Glutamatergic neuron (in vitro differentiated cells): ENCODE measurements at places on chromosomes 6 and 20.

- peaks cover 2% of the 10 kb centered on the region for H3K27me3 ChIP-seq
- no peaks in the 10 kb centered on the region for H3K36me3 ChIP-seq
- peak overlapping the region; percentile 49 for H3K27ac ChIP-seq
- H3K4me3 ChIP-seq: no peak overlapping the region
- DNase-seq: no peak
Observed at GRCh38 chr20:41453010-41453950, 86.7 kb upstream of the EMILIN3 start.

DNA sequence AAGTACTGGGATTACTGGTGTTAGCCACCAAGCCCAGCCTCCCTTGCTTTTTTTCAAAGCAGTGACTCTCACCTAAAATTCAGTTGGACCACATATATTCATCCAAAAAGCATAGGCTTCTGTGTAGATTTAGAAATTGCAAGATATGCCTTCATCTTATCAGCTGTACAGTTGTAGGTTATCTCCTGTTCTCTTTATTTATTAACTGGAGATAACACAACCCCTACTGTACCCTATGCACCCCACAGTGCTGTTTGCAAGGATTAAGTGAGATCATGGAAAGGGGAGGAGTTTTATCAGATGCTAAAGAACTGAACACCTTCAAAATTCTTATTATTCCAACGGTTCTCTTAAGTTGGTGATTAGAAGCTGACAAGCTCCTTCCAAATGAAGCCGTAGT is 164.4 kb upstream of the JARID2 start:
- DNase-seq: no peak
- H3K36me3 ChIP-seq: no peaks in the 10 kb centered on the region
- H3K4me3 ChIP-seq: no peak overlapping the region

GRCh38 chr6:114287461-114287860 is 55.4 kb downstream of the HS3ST5 start:
- peaks cover 2% of the 10 kb centered on the region for H3K27me3 ChIP-seq
- peaks cover 43% of the 10 kb centered on the region for H3K4me1 ChIP-seq
- H3K4me3 ChIP-seq: no peak overlapping the region
- H3K36me3 ChIP-seq: no peaks in the 10 kb centered on the region
- no peak for DNase-seq

- no peak overlapping the region for H3K27ac ChIP-seq
- no peak overlapping the region for H3K4me3 ChIP-seq
- no peaks in the 10 kb centered on the region for H3K27me3 ChIP-seq
Observed at GRCh38 chr6:45049188-45049843, 278.8 kb upstream of the RUNX2 start.

- peaks cover 5% of the 10 kb centered on the region for H3K36me3 ChIP-seq
- H3K27me3 ChIP-seq: peaks cover 16% of the 10 kb centered on the region
- H3K4me3 ChIP-seq: no peak overlapping the region
- peak overlapping the region; percentile 14 for H3K27ac ChIP-seq
- DNase-seq: peak; percentile 82
- peaks cover 17% of the 10 kb centered on the region for H3K4me1 ChIP-seq
Observed at GRCh38 chr20:63434599-63435378, 37.7 kb downstream of the KCNQ2 start.

DNA sequence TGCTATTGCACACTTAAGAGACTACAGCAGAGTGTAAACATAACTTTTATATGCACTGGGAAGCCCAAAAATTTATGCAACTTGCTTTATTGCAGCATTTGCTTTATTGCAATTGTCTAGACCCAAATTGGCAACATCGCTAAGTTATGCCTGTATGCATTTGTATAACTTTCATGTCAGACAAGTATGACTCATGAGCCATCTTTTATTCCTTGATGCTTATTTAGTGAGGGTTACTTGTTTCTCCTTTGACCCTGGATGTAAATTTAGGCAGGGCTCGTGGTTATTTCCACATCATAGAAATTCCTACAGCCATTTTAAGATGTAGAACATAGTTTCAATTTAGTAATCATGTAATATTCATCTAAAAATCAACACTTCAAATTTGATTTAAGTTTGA is 130.3 kb upstream of the LY86 start:
- no peaks in the 10 kb centered on the region for H3K4me1 ChIP-seq
- H3K36me3 ChIP-seq: no peaks in the 10 kb centered on the region
- H3K27ac ChIP-seq: no peak overlapping the region
- no peaks in the 10 kb centered on the region for H3K27me3 ChIP-seq
- DNase-seq: no peak

- H3K4me3 ChIP-seq: no peak overlapping the region
- H3K36me3 ChIP-seq: no peaks in the 10 kb centered on the region
- peaks cover 3% of the 10 kb centered on the region for H3K4me1 ChIP-seq
- H3K27me3 ChIP-seq: no peaks in the 10 kb centered on the region
Observed at GRCh38 chr6:153101461-153101860, 29.6 kb downstream of the RGS17 start.

GRCh38 chr6:18234564-18234963 is 29.8 kb downstream of the DEK start:
- DNase-seq: no peak
- no peaks in the 10 kb centered on the region for H3K4me1 ChIP-seq
- H3K27ac ChIP-seq: peak overlapping the region; percentile 2
- H3K36me3 ChIP-seq: peaks cover 33% of the 10 kb centered on the region
- H3K4me3 ChIP-seq: no peak overlapping the region

DNA sequence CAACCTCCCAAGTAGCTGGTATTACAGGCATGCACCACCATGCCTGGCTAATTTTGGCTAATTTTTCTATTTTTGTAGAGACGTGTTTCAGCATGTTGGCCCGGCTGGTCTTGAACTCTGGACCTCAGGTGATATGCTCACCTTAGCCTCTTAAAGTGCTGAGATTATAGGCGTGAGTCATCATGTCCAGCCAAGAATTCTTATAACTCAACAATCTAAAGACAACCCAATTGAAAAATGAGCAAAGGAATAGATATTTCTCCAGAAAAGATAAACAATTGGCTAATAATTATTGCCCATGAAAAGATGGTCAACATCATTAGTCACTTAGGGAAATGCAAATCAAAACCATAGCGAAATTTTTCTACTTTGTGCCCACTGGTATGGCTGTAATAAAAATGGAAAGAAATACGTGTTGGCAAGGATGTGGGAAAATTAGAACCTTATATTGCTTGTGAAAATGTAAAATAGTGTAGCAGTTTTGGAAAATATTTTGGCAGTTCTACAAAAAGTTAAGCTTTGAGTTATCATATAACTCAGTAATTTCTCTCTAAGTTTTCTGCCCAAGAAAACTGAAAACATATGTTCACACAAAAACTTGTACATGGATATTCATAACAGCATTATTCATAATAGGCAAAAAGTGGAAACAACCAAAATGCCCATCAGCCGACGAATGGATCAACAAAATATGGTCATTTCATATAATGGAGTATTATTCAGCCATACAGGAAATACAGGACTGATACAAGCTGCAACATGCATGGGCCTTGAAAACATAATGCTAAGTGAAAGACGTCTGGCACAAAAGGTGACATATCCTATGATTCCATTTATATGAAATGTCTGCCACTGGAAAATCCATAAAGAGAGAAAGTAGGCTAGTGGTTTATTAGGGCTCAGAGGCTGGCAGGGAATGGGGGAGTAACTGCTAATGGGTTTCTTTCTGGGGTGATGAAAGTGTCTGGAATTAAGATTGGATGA is 87.8 kb downstream of the UTRN start:
- H3K27me3 ChIP-seq: no peaks in the 10 kb centered on the region
- DNase-seq: no peak
- H3K4me1 ChIP-seq: no peaks in the 10 kb centered on the region
- H3K27ac ChIP-seq: no peak overlapping the region

DNA sequence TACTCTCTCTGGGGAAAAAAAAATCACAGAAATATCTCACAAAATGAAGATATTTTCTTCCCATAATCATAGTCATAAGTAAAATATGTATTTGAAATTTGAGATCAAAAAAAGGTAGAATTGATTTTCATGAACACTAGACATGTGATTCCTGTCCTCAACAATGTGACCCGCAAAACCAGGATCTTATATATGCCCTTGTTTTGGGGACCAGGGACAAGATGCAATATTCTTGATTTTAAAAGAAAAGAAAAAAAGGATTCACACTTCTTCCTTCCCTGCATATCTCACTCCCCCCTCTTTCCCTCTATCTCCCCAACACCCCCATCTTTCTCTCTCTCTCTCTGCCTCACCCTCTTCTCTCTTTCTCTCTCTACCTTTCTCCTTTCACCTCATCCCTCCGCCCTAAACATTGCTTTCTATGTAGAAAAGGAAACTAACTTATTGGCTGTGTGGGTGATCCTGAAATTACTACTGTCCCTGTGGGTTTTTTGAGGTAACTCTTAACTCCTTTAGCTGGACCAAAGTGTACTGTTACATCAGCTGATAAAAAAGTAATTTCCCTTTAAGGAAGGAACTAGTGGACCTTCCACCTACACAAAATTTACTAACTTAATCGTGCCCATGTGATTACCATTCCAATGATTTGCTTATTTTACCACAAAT is 85.6 kb downstream of the AIG1 start:
- H3K36me3 ChIP-seq: no peaks in the 10 kb centered on the region
- no peak overlapping the region for H3K4me3 ChIP-seq
- no peak for DNase-seq

DNA sequence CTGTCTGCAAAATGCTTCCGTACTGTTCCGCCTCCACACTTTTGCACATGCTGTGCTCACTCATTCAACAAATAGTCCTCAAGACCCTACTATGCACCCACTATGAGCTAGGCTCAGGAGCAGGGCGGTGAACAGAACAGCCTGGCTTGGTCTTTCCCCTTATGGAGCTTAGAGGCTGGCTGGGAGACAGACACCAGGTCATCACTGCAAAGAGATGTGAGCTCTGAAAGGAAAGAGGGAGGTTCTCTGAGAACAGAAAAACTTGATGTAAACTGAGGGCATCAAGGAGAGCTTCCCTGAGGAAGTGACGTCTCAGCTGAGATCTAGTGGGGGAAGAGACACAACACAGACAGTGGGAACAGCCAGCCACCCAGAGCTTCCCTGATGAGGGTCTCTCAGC is 31.0 kb upstream of the TGM2 start:
- no peak overlapping the region for H3K4me3 ChIP-seq
- peaks cover 2% of the 10 kb centered on the region for H3K4me1 ChIP-seq
- DNase-seq: no peak
- peaks cover 5% of the 10 kb centered on the region for H3K36me3 ChIP-seq
- no peak overlapping the region for H3K27ac ChIP-seq
- H3K27me3 ChIP-seq: peaks cover 3% of the 10 kb centered on the region
